ENCODE measurements at places on chromosomes 3 and 15. TPM values are rescaled to one million over a fixed set of nuclear protein-coding genes. Genes with fewer than 3 reads are reported as not detected.
A peak's percentile ranks its signal among the peaks of the same experiment; 100 is the strongest.

The CTXND1 gene
- total RNA-seq = not detected

The CADM2 gene
- total RNA-seq = 0.40 TPM

The FAM81A gene
- 1.3 TPM for total RNA-seq

The GABRA5 gene
- not detected for total RNA-seq

The A4GNT gene
- total RNA-seq = not detected

DNA sequence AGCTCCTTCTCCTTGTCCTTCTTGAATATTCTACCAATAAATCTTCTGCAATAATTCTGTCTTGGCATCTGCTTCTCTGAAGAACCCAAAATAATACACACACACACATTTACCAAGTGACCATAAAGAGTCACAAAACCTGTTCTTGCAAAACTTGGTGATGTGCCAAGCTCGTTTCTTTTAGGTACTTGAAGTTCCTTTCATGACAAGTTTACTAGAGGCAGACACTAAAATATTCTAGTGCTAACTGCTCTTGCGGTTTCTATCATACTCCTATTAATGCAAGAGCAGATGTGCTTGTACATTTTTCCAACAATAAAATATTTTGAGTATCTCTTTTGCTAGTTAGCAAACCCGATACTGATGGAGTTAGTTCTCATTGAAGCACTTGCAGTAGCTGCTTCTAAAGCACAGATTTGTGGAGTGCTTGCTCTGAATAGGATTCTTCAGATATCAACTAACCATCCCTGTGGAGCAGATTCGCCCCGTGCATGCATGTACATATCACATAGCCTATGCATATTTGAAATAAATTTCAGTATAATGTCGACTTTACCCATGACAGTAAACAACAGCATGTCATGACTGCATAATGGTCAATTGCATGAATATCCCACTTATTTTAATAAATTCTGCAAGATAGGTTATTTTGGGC, 23.2 kb downstream of the HHLA2 start:
- peaks cover 18% of the 10 kb centered on the region for H3K4me1 ChIP-seq
- H3K36me3 ChIP-seq = no peaks in the 10 kb centered on the region
- H3K4me3 ChIP-seq = no peak overlapping the region

- H3K27me3 ChIP-seq = peaks cover 9% of the 10 kb centered on the region
- no peak for DNase-seq
- peaks cover 40% of the 10 kb centered on the region for H3K36me3 ChIP-seq
- peaks cover 60% of the 10 kb centered on the region for H3K4me1 ChIP-seq
- H3K4me3 ChIP-seq = peak overlapping the region; percentile 87
These were observed 590 bp downstream of the POLG start for GRCh38 chr15:89333959-89334509.

DNA sequence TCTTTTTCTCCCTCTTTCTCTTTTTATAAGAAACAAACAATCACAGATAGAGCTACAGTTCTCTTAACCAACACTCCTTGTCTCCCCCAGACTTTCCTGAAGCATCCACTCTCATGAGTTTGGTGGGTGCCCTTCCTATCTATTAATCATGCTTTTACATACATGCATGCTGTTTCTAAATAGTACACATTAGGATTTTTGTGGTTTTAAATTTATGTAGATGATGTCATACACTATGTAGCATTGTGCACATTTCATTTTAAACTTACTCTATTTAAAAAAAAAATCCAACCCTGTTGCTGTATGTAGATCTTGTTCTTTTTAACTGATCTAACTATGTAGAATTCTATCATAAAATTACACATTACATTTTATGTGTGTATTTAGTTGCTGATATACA, 104.3 kb upstream of the MRPS22 start:
- H3K4me3 ChIP-seq = no peak overlapping the region
- DNase-seq = no peak
- H3K27me3 ChIP-seq = peaks cover 28% of the 10 kb centered on the region
- peaks cover 4% of the 10 kb centered on the region for H3K4me1 ChIP-seq

DNA sequence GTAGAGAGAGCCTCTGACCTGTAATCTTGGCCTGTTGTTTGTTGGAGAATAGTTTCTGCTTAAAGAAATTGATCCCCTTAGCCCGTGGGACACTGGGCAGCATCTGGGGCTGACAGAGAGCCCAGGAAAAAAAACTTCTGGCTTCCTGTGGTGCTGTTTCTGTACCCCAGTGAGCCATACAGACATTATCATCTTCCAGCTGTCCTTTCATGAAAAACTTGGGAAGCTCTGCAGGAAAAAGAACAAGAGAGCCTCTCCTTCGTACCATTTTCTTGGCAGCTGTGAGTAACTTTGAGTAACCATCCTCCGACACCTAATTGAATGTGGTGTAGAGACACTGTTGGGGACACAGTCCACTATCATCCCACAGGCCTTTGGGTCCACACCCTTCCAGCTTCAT, 333.0 kb downstream of the SHQ1 start:
- no peaks in the 10 kb centered on the region for H3K36me3 ChIP-seq
- peaks cover 6% of the 10 kb centered on the region for H3K4me1 ChIP-seq
- DNase-seq = no peak
- no peaks in the 10 kb centered on the region for H3K27me3 ChIP-seq
- H3K4me3 ChIP-seq = no peak overlapping the region

- H3K27ac ChIP-seq = no peak overlapping the region
- no peak for DNase-seq
- H3K27me3 ChIP-seq = no peaks in the 10 kb centered on the region
- no peak overlapping the region for H3K4me3 ChIP-seq
- H3K36me3 ChIP-seq = no peaks in the 10 kb centered on the region
- H3K4me1 ChIP-seq = no peaks in the 10 kb centered on the region
These were observed 89.9 kb downstream of the LRTM1 start for GRCh38 chr3:54837964-54838363.

GRCh38 chr3:12818273-12818672, 21.8 kb downstream of the CAND2 start:
- H3K27ac ChIP-seq = no peak overlapping the region
- H3K4me3 ChIP-seq = no peak overlapping the region
- H3K36me3 ChIP-seq = no peaks in the 10 kb centered on the region
- no peaks in the 10 kb centered on the region for H3K4me1 ChIP-seq

DNA sequence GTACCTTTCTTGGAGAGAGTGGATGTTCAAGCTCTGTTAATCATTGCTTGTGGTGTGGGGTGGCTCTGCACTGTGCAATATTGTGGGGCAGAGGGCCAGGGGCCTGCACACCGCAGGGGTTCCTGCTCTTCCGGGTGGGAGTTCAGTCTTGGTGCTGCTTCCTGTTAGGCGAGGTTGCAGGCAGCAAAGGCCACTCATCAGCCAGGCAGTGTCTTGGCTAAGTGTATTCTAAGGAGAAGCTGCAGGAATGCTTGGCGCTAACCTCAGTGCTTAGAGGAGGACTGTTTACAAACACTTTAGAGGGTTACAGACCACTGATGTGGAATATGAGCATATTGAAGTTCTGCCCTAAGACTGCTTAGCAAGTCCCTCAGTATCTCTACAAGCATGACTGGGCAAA, 81.7 kb downstream of the CEP63 start:
- H3K4me1 ChIP-seq = no peaks in the 10 kb centered on the region
- H3K27ac ChIP-seq = no peak overlapping the region
- DNase-seq = no peak
- no peaks in the 10 kb centered on the region for H3K27me3 ChIP-seq

- no peaks in the 10 kb centered on the region for H3K27me3 ChIP-seq
- H3K36me3 ChIP-seq = peaks cover 27% of the 10 kb centered on the region
- H3K4me1 ChIP-seq = no peaks in the 10 kb centered on the region
- DNase-seq = no peak
- no peak overlapping the region for H3K4me3 ChIP-seq
These were observed 281.3 kb downstream of the UBE2E2 start for GRCh38 chr3:23484386-23484785.

- H3K4me1 ChIP-seq = peaks cover 52% of the 10 kb centered on the region
- peak overlapping the region; percentile 96 for H3K27ac ChIP-seq
- peak; percentile 25 for DNase-seq
These were observed 2.0 kb downstream of the SIDT1 start for GRCh38 chr3:113534365-113534764.

- H3K27me3 ChIP-seq = no peaks in the 10 kb centered on the region
- peak; percentile 71 for DNase-seq
- H3K36me3 ChIP-seq = peaks cover 21% of the 10 kb centered on the region
- H3K27ac ChIP-seq = peak within 1 kb of the TSS; percentile 93
- H3K4me3 ChIP-seq = peak within 1 kb of the TSS; percentile 84
These were observed at the start of the genes SNRPN and SNURF for GRCh38 chr15:24954783-24955530. Gene SNRPN (plus strand): TSS chr15:24954987. CDS start chr15:24974454, 19,467 bp downstream. Gene SNURF (plus strand): TSS chr15:24954987. CDS start chr15:24955049, 62 bp downstream.

DNA sequence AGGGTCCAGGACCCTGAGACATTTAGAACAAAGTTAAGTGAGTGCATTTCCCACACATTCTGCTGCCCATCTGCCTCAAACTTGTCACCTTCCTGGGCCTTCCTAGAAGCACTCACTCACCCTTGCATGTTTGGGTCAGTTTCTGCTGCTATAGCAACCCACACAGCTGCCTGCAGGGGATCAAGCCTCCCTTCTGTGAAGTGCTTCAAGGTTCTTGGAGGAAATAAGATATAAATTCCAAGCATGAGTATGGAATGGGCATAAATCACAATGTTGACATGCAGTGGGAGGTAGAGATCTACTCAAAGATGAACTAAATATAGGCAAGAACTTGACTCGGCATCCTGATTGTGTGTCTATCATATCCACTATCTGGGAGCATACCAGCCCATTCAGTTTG, 140.4 kb downstream of the SLC9A9 start:
- no peak overlapping the region for H3K27ac ChIP-seq
- DNase-seq = no peak
- no peaks in the 10 kb centered on the region for H3K27me3 ChIP-seq

GRCh38 chr3:12427551-12427950, 56.7 kb upstream of the TSEN2 start:
- peaks cover 12% of the 10 kb centered on the region for H3K27me3 ChIP-seq
- no peak overlapping the region for H3K4me3 ChIP-seq
- peaks cover 10% of the 10 kb centered on the region for H3K4me1 ChIP-seq
- no peak for DNase-seq

- no peaks in the 10 kb centered on the region for H3K4me1 ChIP-seq
- no peak overlapping the region for H3K4me3 ChIP-seq
- DNase-seq = no peak
- H3K36me3 ChIP-seq = no peaks in the 10 kb centered on the region
- H3K27me3 ChIP-seq = peaks cover 9% of the 10 kb centered on the region
- no peak overlapping the region for H3K27ac ChIP-seq
These were observed 244.9 kb downstream of the FAM43A start for GRCh38 chr3:194930377-194931204.

GRCh38 chr3:42226470-42227425, 39.2 kb downstream of the CCK start:
- DNase-seq = no peak
- peaks cover 3% of the 10 kb centered on the region for H3K36me3 ChIP-seq
- H3K27ac ChIP-seq = no peak overlapping the region
- H3K4me1 ChIP-seq = peaks cover 2% of the 10 kb centered on the region
- no peak overlapping the region for H3K4me3 ChIP-seq

DNA sequence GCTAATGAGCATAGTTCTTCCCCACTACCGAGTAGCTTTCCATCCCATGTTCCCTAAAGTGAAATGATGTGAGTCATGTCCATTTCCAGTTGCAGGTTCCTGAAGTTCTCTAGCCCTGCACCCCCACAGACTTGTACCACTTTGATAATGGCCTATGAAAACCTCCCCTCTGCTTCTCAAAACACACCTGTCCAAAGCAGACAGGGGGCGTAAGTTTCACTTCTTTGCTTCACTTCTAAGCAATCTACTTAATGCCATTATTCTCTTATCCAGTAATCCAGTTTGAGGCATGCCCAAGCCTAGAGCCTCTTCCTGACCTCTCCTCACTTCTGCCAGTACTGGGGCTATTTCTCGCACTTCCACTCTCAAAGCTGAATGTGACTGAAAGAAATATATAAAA, 305.1 kb downstream of the IGSF11 start:
- H3K36me3 ChIP-seq = no peaks in the 10 kb centered on the region
- no peaks in the 10 kb centered on the region for H3K27me3 ChIP-seq
- no peak overlapping the region for H3K27ac ChIP-seq
- no peak overlapping the region for H3K4me3 ChIP-seq
- no peak for DNase-seq

Measured in activated naive CD8-positive, alpha-beta T cell treated with anti-CD3 and anti-CD28 coated beads for 36 hours (primary cell).